PC-9 (cell line): ENCODE measurements at places on chromosomes 6 and 20. TPM values are rescaled to one million over a fixed set of nuclear protein-coding genes. Genes with fewer than 3 reads are reported as not detected.

DNA sequence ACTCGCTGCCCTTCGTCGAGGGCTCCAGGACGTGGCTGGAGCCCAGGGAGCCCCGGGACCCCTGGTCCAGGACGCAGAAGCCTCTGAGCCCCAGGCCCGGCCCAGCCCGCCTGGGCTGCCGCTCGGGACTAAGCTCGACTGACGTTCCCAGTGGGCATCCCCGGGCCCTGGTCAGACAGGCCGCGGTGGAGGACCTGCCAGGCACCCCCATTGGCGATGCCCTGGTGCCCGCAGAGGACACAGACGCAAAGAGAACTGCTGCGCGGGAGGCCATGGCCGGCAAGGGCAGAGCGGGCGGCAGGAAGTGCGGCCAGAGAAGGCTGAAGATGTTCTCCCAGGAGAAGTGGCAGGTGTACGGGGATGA, 28.9 kb downstream of the ZNF831 start:
- no peak for DNase-seq

GRCh38 chr6:4128748-4129147, 6.6 kb downstream of the ECI2 start:
- DNase-seq: no peak

GRCh38 chr20:12375967-12376366, 458.3 kb downstream of the BTBD3 start:
- no peak for DNase-seq

DNA sequence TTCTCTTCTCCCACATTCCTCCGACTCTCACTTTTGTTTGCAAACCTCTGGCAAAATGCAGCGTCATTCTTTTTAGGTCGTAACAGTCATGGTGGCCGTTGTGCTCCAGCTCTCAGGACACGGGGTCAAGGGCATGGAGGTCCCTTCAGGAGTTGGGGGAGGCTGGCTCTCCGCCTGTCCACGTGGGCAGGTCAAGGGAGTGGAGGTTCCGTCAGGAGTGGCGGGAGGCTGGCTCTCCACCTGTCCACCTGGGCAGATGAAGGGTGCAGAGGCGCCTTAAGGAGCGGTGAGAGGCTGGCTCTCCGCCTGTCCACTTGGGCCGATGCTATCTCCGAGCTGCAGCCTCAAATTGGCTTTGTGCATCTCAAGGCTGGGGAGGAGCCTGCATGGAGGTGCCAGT, 98.0 kb downstream of the ERMARD start:
- DNase-seq: no peak

GRCh38 chr6:110784610-110784979, 30.7 kb downstream of the CDK19 start:
- no peak for DNase-seq

Gene NFKBIL1
- 26.1 and 38.3 TPM in 2 replicates for total RNA-seq

Gene CD83
- 3.2 and 3.6 TPM in 2 replicates for total RNA-seq

Gene WFDC9
- total RNA-seq: not detected in 2 replicates
